ENCODE measurements at places on chromosomes 5 and 9. TPM values are rescaled to one million over a fixed set of nuclear protein-coding genes. Genes with fewer than 3 reads are reported as not detected.

CCDC183 gene
- total RNA-seq = 0.42 TPM

SPINK7 gene
- not detected for total RNA-seq

ZNF483 gene
- total RNA-seq = 4.7 TPM

TMEM232 gene
- total RNA-seq = 1.2 TPM

LHX2 gene
- not detected for total RNA-seq

SPINK13 gene
- total RNA-seq = not detected

CMYA5 gene
- total RNA-seq = 0.29 TPM

Measured in T-helper 1 cell treated with Interleukin-12 subunit alpha and Interleukin-12 subunit beta and Interleukin-4 antibody, amounts not matched to agents 30 ng/mL and 1 ng/mL, for 36 hours (primary cell).